ACHN (cell line): ENCODE measurements at places on chromosomes 7 and 10.

DNA sequence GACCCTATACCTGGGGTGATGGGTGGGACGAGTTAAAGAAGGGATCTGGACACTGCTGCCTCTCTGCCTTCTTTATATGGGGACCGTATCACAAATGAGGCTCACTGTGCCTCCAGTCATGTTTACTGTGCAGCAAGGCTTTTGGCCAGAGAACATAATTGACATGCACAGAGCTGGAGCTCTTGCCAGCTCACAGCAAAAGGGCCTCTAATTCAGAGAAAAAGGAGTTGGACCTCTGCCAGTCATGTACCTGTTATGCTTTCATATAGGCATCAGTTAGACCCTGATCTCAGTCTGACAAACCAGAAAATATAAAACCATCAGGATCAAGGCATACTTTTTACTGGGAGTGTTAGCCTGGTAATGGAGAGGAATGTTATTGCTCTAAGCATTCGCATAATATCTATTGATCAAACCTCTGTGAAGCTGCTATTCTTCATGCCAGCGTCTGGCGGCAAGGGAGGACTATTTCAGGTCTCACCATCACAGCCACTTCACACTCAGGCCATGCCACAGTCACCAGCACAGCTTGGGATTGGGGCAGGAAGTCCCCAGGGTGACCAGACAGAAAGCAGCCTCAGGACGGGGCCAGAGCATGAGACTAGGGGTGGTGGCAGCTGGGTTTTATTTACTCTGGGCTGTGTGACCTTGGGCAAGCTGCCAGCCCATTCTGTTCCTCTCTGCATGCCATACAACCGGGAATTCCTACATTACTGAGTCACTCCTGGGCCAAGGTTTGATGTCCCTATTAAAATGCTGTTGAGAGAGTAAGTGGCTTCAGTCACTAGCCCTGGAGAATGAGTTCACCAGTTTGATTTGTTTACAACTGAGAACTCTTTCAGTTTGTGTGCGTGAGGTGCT, 90.1 kb downstream of the NPSR1 start:
- DNase-seq: peak; percentile 96

GRCh38 chr10:7795605-7796004, 7.6 kb downstream of the ATP5F1C start:
- no peak for DNase-seq

DNA sequence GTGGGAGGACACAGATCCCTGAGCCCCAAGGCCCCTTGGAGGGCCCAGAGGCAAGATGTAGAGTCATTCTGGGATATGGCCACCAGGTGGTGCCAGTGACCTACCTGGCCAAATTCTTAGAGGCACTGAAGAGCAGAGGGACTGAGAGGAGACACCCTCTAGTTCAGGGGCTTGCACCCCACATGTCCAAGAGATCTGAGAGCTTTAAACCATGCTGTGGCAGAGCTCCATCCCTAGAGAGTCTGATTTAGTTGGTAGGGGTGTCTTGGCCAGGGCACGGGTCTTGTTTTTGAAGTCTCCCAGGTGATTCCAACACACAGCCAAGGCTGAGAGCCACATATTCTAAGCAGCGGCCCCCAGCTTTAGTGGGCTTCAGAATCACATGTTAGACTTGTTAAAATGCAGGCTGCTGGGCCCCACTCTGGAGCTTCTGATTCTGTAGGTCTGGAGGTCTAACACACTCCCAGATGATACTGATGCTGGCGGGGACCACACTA, 52.5 kb downstream of the PRF1 start:
- DNase-seq: peak; percentile 67

- DNase-seq: no peak
Measured at GRCh38 chr7:112358513-112358912, 91.7 kb upstream of the IFRD1 start.
